Right ventricle myocardium inferior (tissue), 1 donor: ENCODE measurements at places on chromosomes 11 and 22. TPM values are rescaled to one million over a fixed set of nuclear protein-coding genes. Genes with fewer than 3 reads are reported as not detected.

- peak; percentile 73 for DNase-seq
Measured at GRCh38 chr11:107859459-107860239, 1.1 kb upstream of the SLC35F2 start.

- DNase-seq, result no peak
Measured at GRCh38 chr11:73931039-73931645, 19.7 kb upstream of the DNAJB13 start.

Gene C11orf97
- total RNA-seq, result not detected

Gene C11orf65
- 0.43 TPM for total RNA-seq

Gene DLG2
- 5.7 TPM for total RNA-seq
